Memory B cell (primary cell): ENCODE measurements at places on chromosomes 5 and 9.

- no peak overlapping the region for H3K4me3 ChIP-seq
- no peak for DNase-seq
- no peaks in the 10 kb centered on the region for H3K36me3 ChIP-seq
- no peaks in the 10 kb centered on the region for H3K4me1 ChIP-seq
- no peak overlapping the region for H3K27ac ChIP-seq
These were observed 159.0 kb upstream of the SLC12A2 start for GRCh38 chr5:127924606-127925005.

GRCh38 chr5:109996246-109996645 lies 306.5 kb downstream of the MAN2A1 start:
- no peaks in the 10 kb centered on the region for H3K36me3 ChIP-seq
- DNase-seq, result no peak
- no peak overlapping the region for H3K4me3 ChIP-seq
- H3K27ac ChIP-seq, result no peak overlapping the region
- H3K27me3 ChIP-seq, result peaks cover 9% of the 10 kb centered on the region
- peaks cover 7% of the 10 kb centered on the region for H3K4me1 ChIP-seq

- H3K36me3 ChIP-seq, result peaks cover 3% of the 10 kb centered on the region
- no peak overlapping the region for H3K27ac ChIP-seq
- H3K4me3 ChIP-seq, result no peak overlapping the region
- DNase-seq, result no peak
These were observed 4.4 kb upstream of the TMEM268 start for GRCh38 chr9:114606597-114607207.

DNA sequence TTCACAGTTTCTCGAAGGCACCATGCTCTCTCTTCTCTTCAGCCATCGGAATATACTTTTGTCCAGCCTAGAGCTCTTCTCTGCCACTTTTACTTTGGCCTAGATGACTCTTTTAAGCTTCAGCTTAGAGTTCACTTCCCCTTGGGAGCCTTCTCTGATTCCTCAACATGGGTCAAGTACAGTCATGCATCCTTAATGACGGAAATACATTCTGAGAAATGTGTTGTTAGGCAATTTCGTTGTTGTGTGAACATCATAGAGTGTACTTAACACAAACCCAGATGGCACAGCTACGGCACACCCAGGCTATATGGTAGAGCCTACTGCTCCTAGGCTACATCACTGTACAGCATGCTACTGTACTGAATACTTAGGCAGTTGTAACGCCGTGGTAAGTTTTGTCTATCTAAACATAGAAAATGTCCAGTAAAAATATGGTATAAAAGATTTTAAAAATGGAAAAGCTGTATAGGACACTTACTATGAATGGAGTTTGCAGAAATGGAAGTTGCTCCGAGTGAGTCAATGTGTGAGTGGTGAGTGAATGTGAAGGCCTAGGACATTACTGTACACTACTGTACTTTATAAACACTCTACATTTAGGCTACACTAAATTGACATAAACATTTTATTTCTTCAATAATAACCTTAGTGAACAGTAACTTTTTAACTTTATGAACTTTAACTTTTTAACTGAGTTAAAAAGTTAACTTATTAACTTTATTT lies 15.1 kb upstream of the TNFSF15 start:
- peaks cover 4% of the 10 kb centered on the region for H3K4me1 ChIP-seq
- H3K27me3 ChIP-seq, result peaks cover 8% of the 10 kb centered on the region
- DNase-seq, result no peak
- H3K27ac ChIP-seq, result no peak overlapping the region
- H3K36me3 ChIP-seq, result no peaks in the 10 kb centered on the region

- H3K4me3 ChIP-seq, result no peak overlapping the region
- peaks cover 8% of the 10 kb centered on the region for H3K27me3 ChIP-seq
- DNase-seq, result no peak
- H3K36me3 ChIP-seq, result no peaks in the 10 kb centered on the region
- no peaks in the 10 kb centered on the region for H3K4me1 ChIP-seq
These were observed 32.2 kb downstream of the NMUR2 start for GRCh38 chr5:152372875-152373274.

DNA sequence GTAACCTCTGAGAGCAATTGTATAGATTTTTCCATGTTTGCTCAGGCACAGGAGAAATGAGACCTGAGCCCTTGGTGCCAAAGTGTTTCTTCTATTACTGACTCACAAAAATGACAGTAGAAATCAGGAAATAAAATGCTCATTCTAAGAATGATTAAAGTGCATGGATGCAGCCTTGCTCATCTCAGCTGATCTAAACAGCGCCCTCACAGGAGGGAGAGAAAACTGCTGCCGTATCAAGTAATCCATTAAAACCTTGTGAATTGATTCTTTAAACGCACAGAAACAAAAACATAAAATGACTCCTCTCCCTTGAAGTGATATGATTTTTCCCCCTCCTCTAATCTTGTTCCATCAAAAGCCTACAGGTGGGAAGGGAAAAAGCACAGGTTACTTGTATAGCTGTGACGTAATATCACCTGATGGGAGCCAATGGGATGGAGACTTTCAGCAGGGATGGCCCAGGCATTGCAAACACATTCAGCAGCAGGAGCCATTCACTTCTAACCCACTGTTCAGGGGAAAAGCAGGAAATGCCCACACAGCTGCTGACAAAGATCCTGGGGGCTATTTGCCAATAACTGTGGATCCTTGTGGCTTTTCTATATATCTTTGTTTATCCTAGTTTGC lies 76.7 kb downstream of the PLCXD3 start:
- no peaks in the 10 kb centered on the region for H3K4me1 ChIP-seq
- no peaks in the 10 kb centered on the region for H3K36me3 ChIP-seq
- no peak for DNase-seq
- no peak overlapping the region for H3K4me3 ChIP-seq

GRCh38 chr5:13945271-13945670 lies 783 bp upstream of the DNAH5 start:
- H3K4me1 ChIP-seq, result no peaks in the 10 kb centered on the region
- H3K27ac ChIP-seq, result no peak overlapping the region
- H3K36me3 ChIP-seq, result no peaks in the 10 kb centered on the region
- no peak for DNase-seq

DNA sequence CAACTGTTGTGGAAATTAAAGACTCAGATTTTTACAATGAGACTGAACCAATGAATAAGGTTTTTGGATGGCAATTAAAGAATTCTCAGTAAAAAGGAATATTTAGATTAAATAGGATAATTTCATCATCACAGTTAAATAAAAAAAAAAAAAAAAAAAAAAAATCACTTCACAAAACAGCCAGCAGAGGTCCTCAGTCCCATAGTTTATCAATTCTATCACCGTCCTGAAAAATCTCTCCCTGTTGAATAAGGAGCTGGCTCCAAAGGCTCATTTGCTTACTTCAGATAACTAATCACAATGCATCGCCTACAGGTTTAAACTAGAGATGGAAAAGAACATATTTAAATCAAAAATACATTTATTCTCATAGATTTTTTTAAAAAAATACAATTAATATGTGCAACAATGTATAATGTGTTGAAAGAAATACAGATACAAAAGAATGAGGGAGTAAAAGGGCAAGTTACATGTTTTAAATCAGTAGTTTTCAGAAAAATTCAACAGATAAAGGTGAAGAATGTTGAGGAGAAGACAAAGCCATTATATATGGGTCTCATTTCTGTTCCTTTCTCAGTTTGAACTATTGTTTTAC lies 175.8 kb upstream of the CHD1 start:
- H3K4me1 ChIP-seq, result peaks cover 4% of the 10 kb centered on the region
- peak; percentile 9 for DNase-seq
- no peak overlapping the region for H3K4me3 ChIP-seq
- H3K36me3 ChIP-seq, result no peaks in the 10 kb centered on the region

DNA sequence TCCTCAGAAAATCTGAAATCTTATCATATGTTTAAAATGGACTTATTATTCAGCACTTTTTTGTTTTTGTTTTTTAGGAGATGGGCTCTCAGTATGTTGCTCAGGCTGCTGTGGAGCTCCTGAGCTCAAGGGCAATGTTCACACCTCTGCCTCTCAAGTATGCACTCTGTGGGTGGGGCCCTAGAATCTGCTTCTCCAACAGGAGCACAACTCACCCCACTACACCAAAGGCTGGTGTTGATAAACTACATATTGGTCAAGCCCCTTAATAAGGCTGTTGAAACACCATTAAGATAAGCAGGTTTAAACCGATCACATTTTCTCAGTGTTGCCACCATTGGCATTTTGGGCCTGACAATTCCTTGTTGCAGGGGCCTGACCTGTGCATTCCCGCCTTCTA lies 131.6 kb downstream of the FANCC start:
- H3K4me1 ChIP-seq, result no peaks in the 10 kb centered on the region
- H3K36me3 ChIP-seq, result peaks cover 2% of the 10 kb centered on the region
- DNase-seq, result no peak
- no peaks in the 10 kb centered on the region for H3K27me3 ChIP-seq

GRCh38 chr9:91060520-91061343 lies 259.1 kb downstream of the SYK start:
- H3K4me3 ChIP-seq, result no peak overlapping the region
- H3K27me3 ChIP-seq, result peaks cover 4% of the 10 kb centered on the region
- peaks cover 14% of the 10 kb centered on the region for H3K4me1 ChIP-seq
- H3K27ac ChIP-seq, result no peak overlapping the region

DNA sequence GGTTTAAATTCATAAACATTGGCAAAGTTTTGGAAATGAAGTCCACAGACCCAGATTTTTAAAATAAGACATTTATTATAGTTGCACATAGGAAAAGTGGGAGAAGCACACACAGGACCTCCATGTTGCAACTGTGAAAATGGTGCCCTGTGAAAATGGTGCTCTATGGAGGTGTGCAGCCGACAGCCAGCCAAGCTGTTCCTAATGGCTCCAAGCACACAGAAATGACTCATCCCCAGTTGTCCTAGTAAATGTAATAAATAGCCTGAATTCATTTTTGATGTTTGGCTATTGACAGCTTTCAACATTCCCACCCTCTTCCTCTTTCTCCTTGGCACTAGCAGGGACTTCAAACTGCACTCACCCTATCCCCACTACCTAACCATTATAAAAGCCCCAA lies 590.9 kb downstream of the CAAP1 start:
- no peaks in the 10 kb centered on the region for H3K4me1 ChIP-seq
- DNase-seq, result no peak
- no peaks in the 10 kb centered on the region for H3K27me3 ChIP-seq

GRCh38 chr9:137916540-137916939 lies 39.0 kb downstream of the CACNA1B start:
- DNase-seq, result no peak
- no peak overlapping the region for H3K4me3 ChIP-seq
- no peak overlapping the region for H3K27ac ChIP-seq
- H3K4me1 ChIP-seq, result no peaks in the 10 kb centered on the region

DNA sequence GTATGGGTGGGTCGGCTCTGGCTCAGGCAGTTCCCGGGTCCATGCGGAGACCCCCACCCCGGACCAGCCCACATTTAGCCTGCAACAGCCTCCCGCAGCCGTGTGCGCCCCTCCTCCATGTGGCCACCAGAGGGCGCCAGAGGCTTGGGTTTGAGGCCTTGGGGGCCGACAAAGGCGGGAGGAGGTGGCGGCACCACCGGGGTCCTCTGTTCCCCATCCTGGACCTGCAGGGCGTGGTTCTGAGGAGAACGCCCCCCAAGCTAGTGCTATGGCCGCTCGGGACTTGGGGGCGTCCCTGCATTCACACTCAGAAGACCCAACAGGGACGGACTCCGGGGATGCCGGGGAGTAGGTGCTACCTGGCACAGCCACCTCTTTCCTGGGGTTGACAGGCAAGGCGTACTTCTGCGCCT lies 16.5 kb downstream of the ASS1 start:
- no peak overlapping the region for H3K27ac ChIP-seq
- peak; percentile 82 for DNase-seq
- peaks cover 12% of the 10 kb centered on the region for H3K27me3 ChIP-seq
- H3K4me1 ChIP-seq, result no peaks in the 10 kb centered on the region
- H3K4me3 ChIP-seq, result no peak overlapping the region

- peaks cover 3% of the 10 kb centered on the region for H3K36me3 ChIP-seq
- no peak for DNase-seq
- no peak overlapping the region for H3K27ac ChIP-seq
- no peak overlapping the region for H3K4me3 ChIP-seq
- H3K4me1 ChIP-seq, result peaks cover 26% of the 10 kb centered on the region
- peaks cover 14% of the 10 kb centered on the region for H3K27me3 ChIP-seq
These were observed 16.9 kb upstream of the ZNF782 start for GRCh38 chr9:96871176-96871575.

GRCh38 chr5:112794410-112794809 lies 56.7 kb downstream of the APC start:
- no peaks in the 10 kb centered on the region for H3K27me3 ChIP-seq
- H3K36me3 ChIP-seq, result peaks cover 33% of the 10 kb centered on the region
- no peak for DNase-seq
- H3K4me3 ChIP-seq, result no peak overlapping the region

GRCh38 chr9:89513837-89514236 lies 15.9 kb upstream of the SEMA4D start:
- no peak for DNase-seq
- no peak overlapping the region for H3K4me3 ChIP-seq
- H3K36me3 ChIP-seq, result no peaks in the 10 kb centered on the region
- no peak overlapping the region for H3K27ac ChIP-seq
- peaks cover 32% of the 10 kb centered on the region for H3K4me1 ChIP-seq

DNA sequence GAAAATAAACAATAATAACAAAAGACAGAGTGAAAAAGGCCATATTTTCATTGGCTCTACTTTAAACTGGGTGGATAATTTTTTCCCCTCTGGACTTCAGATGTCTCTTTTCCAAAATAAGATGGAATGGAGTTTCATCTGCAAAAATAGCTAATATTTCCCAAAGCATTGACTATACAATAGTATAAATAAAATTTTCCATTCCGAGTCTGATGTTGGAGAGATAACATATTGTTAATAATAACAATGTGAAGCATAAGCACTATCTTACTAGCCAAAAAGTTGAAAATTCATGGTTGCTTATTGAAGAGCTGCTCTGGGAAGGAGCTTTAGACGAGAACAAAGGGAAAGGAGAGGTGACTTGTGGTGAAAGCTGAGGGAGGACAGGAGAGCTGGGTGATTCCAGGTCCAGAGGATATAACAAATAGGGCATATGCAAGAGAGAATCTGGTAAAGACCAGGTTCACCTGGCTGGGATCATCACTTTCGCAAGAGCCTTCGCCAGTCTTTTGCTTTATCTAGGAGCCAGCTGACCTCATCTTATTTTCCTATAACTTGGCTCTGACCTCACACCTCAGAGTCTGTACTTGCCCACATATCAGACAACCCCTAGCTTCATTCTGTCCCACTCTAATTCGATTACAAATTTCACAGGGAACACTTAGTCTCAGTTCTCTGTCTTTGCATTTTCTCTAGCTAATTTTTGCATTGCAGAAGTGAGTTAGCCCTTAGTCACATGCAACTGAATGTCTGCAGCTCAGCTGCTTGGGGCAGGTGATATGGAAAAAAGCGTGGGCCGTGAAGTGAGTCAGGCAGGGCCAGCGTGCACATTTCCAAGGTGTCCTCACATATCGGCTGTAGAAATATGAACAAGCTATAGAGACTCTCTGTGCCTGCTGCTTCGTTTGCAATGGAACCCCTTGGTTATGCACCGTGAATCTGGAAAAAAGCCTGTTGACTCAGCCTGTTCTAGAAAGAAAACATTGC lies 7.6 kb upstream of the ZNF474 start:
- peaks cover 4% of the 10 kb centered on the region for H3K27me3 ChIP-seq
- H3K4me1 ChIP-seq, result no peaks in the 10 kb centered on the region
- DNase-seq, result no peak

- no peak overlapping the region for H3K27ac ChIP-seq
- peaks cover 9% of the 10 kb centered on the region for H3K27me3 ChIP-seq
- peaks cover 8% of the 10 kb centered on the region for H3K4me1 ChIP-seq
- no peak for DNase-seq
- H3K4me3 ChIP-seq, result no peak overlapping the region
These were observed 70.7 kb downstream of the CETN3 start for GRCh38 chr5:90338712-90339372.
